ENCODE measurements at places on chromosomes 3 and 15.

GRCh38 chr3:17619968-17620367 is 122.5 kb downstream of the TBC1D5 start:
- no peak for DNase-seq

DNA sequence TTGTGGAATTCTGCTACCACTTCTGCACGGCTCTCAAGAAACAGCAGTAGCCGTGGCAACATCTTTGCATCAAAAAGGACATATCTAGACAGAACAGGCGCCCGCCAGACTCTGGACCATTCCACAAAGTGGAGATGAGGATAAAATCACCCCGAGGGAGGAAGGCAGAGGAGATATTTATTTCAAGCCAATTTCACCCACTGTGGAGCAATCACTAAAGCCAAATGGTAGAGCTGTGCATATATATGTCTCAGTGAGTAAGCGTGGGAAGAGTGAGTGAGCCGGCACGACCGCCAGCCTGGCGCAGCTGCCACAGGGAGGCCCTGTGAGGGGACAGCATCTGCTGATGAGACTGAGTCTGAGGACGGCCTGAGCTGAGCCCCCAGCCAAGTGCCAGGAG is 111.3 kb downstream of the MEGF11 start:
- no peak for DNase-seq

- no peak for DNase-seq
Observed at GRCh38 chr3:144810160-144810559, 838.5 kb downstream of the DIPK2A start.

DNA sequence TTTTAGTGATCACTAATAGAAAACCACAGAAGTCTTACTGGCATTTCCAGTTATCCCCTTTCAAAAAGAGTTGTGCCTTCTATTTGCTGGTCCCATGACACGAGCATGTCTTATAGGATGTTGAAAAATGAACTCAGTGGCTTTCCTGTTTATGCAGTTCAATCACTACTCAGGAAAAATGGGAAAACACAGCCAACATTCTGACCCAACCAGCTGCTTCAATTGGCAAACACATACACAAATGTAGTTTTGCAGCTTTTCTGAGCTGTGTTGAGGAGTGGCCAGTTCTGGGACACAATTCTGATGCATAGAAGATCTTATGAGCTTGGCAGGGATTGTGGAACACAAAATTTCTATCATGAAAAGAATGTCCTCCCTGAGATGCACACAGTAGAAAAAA is 40.3 kb downstream of the FSTL1 start:
- no peak for DNase-seq

- DNase-seq = no peak
Observed at GRCh38 chr3:123769356-123769743, 114.8 kb downstream of the MYLK start.

- no peak for DNase-seq
Observed at GRCh38 chr3:151816091-151816604, 2.2 kb downstream of the AADAC start.

GRCh38 chr3:49019941-49020329 is 1.6 kb upstream of the DALRD3 start:
- no peak for DNase-seq

GRCh38 chr3:164537485-164537884 is 540.8 kb downstream of the SI start:
- no peak for DNase-seq
